Naive thymus-derived CD4-positive, alpha-beta T cell (primary cell): ENCODE measurements at places on chromosomes 2 and 18. TPM values are rescaled to one million over a fixed set of nuclear protein-coding genes. Genes with fewer than 3 reads are reported as not detected.

Gene UGT1A6
- polyA plus RNA-seq, result not detected

Gene UCN
- 0.35 TPM for polyA plus RNA-seq

Gene FBXO15
- 4.9 TPM for polyA plus RNA-seq

Gene PAPOLG
- 14.9 TPM for polyA plus RNA-seq

Gene TLK1
- 63.8 TPM for polyA plus RNA-seq

Gene ANKRD62
- polyA plus RNA-seq, result not detected

Gene INHBB
- not detected for polyA plus RNA-seq

Gene APCDD1
- not detected for polyA plus RNA-seq

Gene RUFY4
- not detected for polyA plus RNA-seq

Gene SOX11
- polyA plus RNA-seq, result not detected

Gene TFCP2L1
- not detected for polyA plus RNA-seq

Gene TPGS2
- polyA plus RNA-seq, result 73.9 TPM

Gene GLI2
- not detected for polyA plus RNA-seq

- H3K4me1 ChIP-seq, result no peaks in the 10 kb centered on the region
- no peak for DNase-seq
- H3K36me3 ChIP-seq, result no peaks in the 10 kb centered on the region
- H3K27ac ChIP-seq, result no peak overlapping the region
- H3K27me3 ChIP-seq, result no peaks in the 10 kb centered on the region
Observed at GRCh38 chr2:239715606-239716005, 309.5 kb downstream of the NDUFA10 start.

- H3K27ac ChIP-seq, result no peak overlapping the region
- H3K36me3 ChIP-seq, result no peaks in the 10 kb centered on the region
- no peaks in the 10 kb centered on the region for H3K27me3 ChIP-seq
- H3K4me1 ChIP-seq, result peaks cover 26% of the 10 kb centered on the region
Observed at GRCh38 chr2:37686792-37687526, 15.5 kb upstream of the CDC42EP3 start.

GRCh38 chr2:25567406-25567805, 106.0 kb downstream of the DTNB start:
- DNase-seq, result no peak
- no peaks in the 10 kb centered on the region for H3K27me3 ChIP-seq
- no peaks in the 10 kb centered on the region for H3K4me1 ChIP-seq
- H3K4me3 ChIP-seq, result no peak overlapping the region

DNA sequence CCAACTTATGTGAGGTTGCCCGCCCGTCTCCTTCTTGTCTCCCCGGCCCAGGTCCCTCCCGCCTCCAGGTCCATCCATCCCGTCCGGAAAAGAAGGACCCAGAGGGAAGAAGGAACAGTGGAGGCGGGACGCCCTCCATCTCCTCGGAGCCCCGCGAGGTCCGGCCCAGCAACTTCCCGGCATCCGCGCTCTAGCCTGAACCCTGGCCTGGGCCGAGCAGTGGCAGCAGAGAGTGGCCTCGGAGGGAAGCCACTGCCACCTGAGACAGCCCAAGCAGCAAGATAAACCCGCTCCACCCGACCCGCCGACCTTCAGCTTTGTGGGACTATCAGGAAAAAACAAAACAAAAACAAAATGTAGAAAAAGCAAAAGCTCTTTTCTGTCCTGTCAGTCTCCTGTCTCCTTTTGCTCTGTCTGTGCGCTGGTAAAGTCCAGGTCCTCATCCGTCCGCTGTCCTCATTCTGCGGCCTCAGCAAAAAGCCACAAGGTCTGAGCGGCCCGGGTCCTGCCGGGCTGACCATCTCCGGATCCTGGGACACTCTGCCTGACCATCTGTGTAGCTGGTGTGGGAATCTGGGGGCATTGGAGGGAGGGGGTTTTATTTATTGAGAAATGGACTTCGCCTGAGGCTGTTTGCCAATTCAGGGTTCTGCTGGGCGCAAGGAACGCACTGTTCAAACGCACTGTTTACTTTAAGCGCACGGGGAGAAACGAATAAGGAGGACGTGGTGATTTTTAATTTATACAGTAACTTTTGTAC, 3.1 kb downstream of the DLX1 start:
- peaks cover 41% of the 10 kb centered on the region for H3K4me1 ChIP-seq
- no peak overlapping the region for H3K27ac ChIP-seq
- peaks cover 96% of the 10 kb centered on the region for H3K27me3 ChIP-seq
- no peak overlapping the region for H3K4me3 ChIP-seq
- H3K36me3 ChIP-seq, result no peaks in the 10 kb centered on the region

DNA sequence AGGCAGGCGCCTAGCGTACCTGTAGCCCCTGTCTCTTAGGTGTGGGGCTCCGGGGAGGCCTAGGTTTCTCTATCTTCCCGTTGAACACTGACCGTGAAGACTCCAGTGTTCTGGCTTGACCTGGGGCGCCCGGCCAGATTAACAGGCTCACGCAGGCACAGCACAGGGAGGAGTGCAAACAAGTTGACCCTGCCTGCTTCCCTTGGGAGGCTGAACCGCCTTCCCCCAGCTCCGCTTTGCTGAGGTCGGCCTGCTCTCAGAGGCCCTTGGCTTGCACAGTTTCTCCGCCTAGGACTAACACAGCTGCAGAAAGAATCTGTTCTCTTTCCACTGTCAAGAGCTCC, 567 bp downstream of the PCYOX1 start:
- peaks cover 18% of the 10 kb centered on the region for H3K36me3 ChIP-seq
- DNase-seq, result peak; percentile 7
- H3K27me3 ChIP-seq, result no peaks in the 10 kb centered on the region
- H3K27ac ChIP-seq, result peak overlapping the region; percentile 71

DNA sequence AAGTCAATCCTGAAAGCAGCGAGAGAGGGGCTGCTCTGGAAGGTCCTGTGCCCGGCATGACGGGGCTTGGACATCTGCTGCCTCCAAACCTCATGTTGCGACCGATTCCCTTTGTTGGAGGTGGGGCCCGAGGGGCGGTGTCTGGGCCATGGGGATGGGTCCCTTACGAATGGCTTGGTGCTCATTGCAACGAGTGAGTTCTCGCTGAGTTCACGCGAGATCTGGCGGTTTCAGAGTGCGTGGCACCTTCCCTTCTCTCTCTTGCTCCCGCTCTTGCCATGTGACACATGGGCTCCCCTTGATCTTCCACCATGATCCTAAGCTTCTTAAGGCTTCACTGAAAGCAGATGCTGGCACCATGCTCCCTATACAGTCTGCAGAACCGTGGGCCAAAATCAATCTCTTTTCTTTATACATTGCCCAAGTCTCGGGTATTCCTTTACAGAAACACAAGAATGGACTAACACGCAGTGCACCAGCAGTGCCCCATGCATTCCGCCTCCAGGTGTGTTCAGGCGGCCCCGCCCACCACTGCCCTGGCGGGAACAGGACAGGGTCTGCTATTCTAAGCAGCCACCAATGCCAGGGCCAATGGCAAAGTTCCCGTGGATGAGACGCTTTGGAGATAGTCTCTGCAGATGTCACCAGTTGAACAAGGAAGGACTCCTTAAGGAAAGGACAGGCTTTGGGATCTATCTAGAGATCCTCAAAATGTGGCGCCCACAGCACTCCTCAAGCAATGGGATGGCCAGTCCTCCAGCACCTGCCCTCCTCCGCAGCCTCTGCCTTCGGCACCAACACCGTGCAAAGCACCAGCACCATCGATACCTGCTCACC, 63.4 kb downstream of the ZNF516 start:
- peaks cover 7% of the 10 kb centered on the region for H3K4me1 ChIP-seq
- H3K27me3 ChIP-seq, result no peaks in the 10 kb centered on the region
- H3K36me3 ChIP-seq, result no peaks in the 10 kb centered on the region
- no peak overlapping the region for H3K27ac ChIP-seq
- no peak for DNase-seq

DNA sequence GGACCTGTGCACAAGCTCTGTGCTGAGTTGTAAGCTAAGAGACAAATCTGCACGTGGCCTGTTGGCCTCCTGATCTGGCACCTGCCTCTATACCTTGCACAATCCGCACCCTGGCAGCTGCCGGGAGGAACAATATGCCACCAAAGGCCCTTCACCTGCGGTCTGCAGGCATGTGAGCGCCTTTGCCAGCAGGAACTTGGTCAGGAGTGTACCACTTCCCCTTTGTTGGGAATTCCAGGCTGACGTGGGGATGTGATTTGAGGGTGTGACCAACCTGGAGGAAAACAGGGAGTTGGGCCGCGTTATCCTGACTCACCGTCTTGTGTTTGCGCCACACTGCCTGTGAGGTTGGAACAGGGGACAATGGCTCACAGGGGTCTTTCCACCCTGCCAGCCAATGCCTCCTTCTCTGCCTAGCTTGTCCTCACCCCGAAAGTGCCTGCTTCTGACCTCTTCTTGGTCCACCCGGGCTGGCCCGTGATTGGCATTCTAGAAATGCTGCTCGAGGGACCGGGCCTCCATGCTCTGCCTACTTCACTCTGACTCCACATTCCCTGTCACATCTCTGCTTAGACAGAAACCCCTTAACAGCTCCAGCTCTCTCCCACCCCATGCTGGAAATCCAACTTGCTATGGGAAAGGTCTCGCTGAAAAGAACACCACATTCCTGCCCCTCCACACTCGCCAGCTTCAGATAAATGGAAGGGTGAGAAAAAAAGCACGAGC, 67.1 kb upstream of the MAP4K4 start:
- no peak overlapping the region for H3K4me3 ChIP-seq
- no peaks in the 10 kb centered on the region for H3K36me3 ChIP-seq
- no peak overlapping the region for H3K27ac ChIP-seq
- H3K27me3 ChIP-seq, result no peaks in the 10 kb centered on the region
- no peaks in the 10 kb centered on the region for H3K4me1 ChIP-seq

- no peaks in the 10 kb centered on the region for H3K27me3 ChIP-seq
- no peaks in the 10 kb centered on the region for H3K36me3 ChIP-seq
- H3K4me1 ChIP-seq, result no peaks in the 10 kb centered on the region
- no peak overlapping the region for H3K27ac ChIP-seq
- no peak for DNase-seq
Observed at GRCh38 chr2:240964704-240965295, 33.6 kb upstream of the SNED1 start.

- H3K4me1 ChIP-seq, result no peaks in the 10 kb centered on the region
- DNase-seq, result no peak
- H3K27me3 ChIP-seq, result no peaks in the 10 kb centered on the region
Observed at GRCh38 chr2:227204452-227204851, 40.0 kb downstream of the COL4A3 start.

DNA sequence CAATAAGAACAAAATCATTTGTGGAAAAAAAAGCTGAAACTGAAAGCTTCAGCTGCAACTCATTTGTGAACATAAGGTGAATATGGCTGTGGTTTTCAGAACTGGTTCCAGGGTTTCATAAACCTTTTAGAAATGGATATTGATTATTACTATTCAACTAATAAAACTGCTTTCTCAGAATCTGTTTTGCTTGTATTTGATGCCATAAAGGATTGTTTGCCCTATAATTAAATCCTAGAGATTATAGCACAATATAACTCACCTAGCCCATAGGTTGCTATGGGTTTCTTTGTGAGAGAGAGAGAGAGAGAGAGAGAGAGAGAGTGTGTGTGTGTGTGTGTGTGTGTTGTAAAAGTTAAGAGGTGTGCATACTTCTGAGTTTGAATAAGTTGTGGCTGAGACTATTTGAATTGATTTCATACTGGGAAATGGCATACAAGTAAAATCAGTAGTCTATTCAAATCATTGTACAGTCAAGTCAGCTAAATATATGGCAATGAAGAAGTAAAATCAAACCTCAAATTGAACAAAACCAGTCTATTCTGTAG, 339.2 kb downstream of the ARHGAP15 start:
- no peak overlapping the region for H3K4me3 ChIP-seq
- no peak overlapping the region for H3K27ac ChIP-seq
- H3K27me3 ChIP-seq, result no peaks in the 10 kb centered on the region
- no peaks in the 10 kb centered on the region for H3K36me3 ChIP-seq

DNA sequence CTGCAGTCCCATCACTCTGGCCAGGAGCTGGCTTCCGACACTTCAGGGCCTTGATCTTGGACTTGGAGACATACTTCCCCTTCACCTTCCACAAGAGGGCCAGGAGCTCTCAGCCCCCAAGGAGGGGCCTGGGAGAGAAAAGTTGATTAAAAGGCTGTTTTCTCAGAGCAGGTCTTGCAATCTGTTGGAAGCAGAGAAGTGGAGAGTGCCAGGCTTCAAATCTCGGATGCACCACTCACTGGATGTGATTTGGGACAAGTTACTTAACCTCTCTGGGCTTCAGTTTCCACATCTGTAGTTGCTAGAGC, 255.3 kb downstream of the CYP26B1 start:
- DNase-seq, result no peak
- H3K4me1 ChIP-seq, result no peaks in the 10 kb centered on the region
- H3K27ac ChIP-seq, result no peak overlapping the region
- H3K4me3 ChIP-seq, result no peak overlapping the region

- H3K4me3 ChIP-seq, result no peak overlapping the region
- peaks cover 4% of the 10 kb centered on the region for H3K4me1 ChIP-seq
- no peak overlapping the region for H3K27ac ChIP-seq
- DNase-seq, result no peak
- H3K27me3 ChIP-seq, result no peaks in the 10 kb centered on the region
- no peaks in the 10 kb centered on the region for H3K36me3 ChIP-seq
Observed at GRCh38 chr2:12257476-12257875, 459.3 kb upstream of the TRIB2 start.

DNA sequence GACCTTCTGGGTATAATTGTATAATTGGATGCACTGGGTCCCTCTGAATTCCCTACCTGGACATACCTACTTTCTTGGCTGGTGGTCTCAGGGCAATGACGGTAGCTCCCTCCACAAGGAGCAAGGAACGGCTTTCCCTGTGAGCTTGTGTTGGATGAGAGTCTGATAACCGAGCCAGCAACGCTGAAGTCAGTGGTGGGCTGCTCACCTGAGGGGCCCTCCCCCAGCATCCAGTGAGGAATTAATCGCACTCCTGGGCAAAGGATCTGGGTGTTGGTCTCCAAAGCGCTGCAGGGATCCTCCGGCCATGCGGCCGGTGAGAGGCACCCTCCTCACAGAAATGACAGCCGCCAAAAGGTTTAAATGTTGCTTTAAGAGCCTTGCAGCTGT, 47.1 kb downstream of the LONRF2 start:
- no peaks in the 10 kb centered on the region for H3K36me3 ChIP-seq
- no peak overlapping the region for H3K4me3 ChIP-seq
- no peak overlapping the region for H3K27ac ChIP-seq
- no peaks in the 10 kb centered on the region for H3K27me3 ChIP-seq
- no peaks in the 10 kb centered on the region for H3K4me1 ChIP-seq

- H3K27ac ChIP-seq, result no peak overlapping the region
- no peaks in the 10 kb centered on the region for H3K27me3 ChIP-seq
- no peak for DNase-seq
- H3K4me3 ChIP-seq, result no peak overlapping the region
- no peaks in the 10 kb centered on the region for H3K4me1 ChIP-seq
Observed at GRCh38 chr18:76846217-76846616, 23.9 kb downstream of the ZNF236 start.

- H3K27ac ChIP-seq, result no peak overlapping the region
- H3K36me3 ChIP-seq, result no peaks in the 10 kb centered on the region
- H3K4me3 ChIP-seq, result no peak overlapping the region
- H3K27me3 ChIP-seq, result no peaks in the 10 kb centered on the region
Observed at GRCh38 chr2:73212448-73213176, 1.4 kb upstream of the SMYD5 start.

GRCh38 chr2:180840641-180841040, 139.8 kb upstream of the UBE2E3 start:
- H3K4me3 ChIP-seq, result no peak overlapping the region
- H3K27me3 ChIP-seq, result no peaks in the 10 kb centered on the region
- no peak overlapping the region for H3K27ac ChIP-seq
- DNase-seq, result no peak

DNA sequence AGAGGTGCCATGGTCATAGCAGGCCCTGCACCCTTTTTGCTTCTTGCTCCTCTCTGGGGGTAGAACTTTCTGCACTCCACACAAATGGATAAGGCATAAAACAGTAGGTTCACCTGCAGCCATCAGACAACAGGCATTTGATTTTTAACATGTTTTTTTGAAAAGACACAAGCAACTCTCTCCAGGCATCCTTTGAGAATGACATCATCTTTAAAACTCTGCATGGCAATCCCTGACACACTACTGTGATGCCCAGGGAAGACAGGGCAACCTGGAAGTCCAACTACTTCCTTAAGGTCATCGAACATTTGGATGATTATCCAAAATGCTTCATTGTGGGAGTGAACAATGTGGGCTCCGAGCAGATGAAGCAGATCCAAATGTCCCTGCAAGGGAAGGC, 82.8 kb downstream of the SKA1 start:
- no peak overlapping the region for H3K4me3 ChIP-seq
- no peaks in the 10 kb centered on the region for H3K27me3 ChIP-seq
- no peak for DNase-seq
